Smooth muscle cell of the coronary artery (primary cell): ENCODE measurements at places on chromosomes 13 and 19. TPM values are rescaled to one million over a fixed set of nuclear protein-coding genes. Genes with fewer than 3 reads are reported as not detected.

Gene LPAR6
- 5.1 and 7.7 TPM in 2 replicates for total RNA-seq

Gene CLEC4G
- not detected in 2 replicates for total RNA-seq

Gene CD209
- total RNA-seq, result not detected in 2 replicates

Gene CAMSAP3
- total RNA-seq, result under 0.01 TPM in 1 of 2 replicates, not detected in the other

Gene EDNRB
- 0.30 and 7.5 TPM in 2 replicates for total RNA-seq

Gene ECSIT
- total RNA-seq, result 32.3 and 58.9 TPM in 2 replicates

Gene KLK3
- not detected in 2 replicates for total RNA-seq

Gene GPR18
- not detected in 2 replicates for total RNA-seq

Gene ZNF432
- total RNA-seq, result 6.1 and 9.5 TPM in 2 replicates

Gene ZNF563
- 3.5 and 3.7 TPM in 2 replicates for total RNA-seq

Gene DPF1
- total RNA-seq, result 1.1 TPM in 1 of 2 replicates, not detected in the other

Gene LRP3
- total RNA-seq, result 19.8 and 35.6 TPM in 2 replicates

Gene KASH5
- total RNA-seq, result not detected in 2 replicates

Gene LCP1
- 1.2 TPM in 1 of 2 replicates, not detected in the other for total RNA-seq

Gene PTOV1
- 64.5 and 72.9 TPM in 2 replicates for total RNA-seq

Gene ZNF763
- total RNA-seq, result 1.2 and 2.3 TPM in 2 replicates

Gene CCDC9
- 8.9 and 9.5 TPM in 2 replicates for total RNA-seq

Gene ZNF526
- 10.1 and 12.5 TPM in 2 replicates for total RNA-seq

Gene VSTM2B
- not detected in 2 replicates for total RNA-seq

Gene TSKS
- 0.08 and 3.3 TPM in 2 replicates for total RNA-seq

Gene CGB2
- total RNA-seq, result not detected in 2 replicates

Gene U2AF1L4
- 4.9 and 6.1 TPM in 2 replicates for total RNA-seq

Gene OR7D2
- total RNA-seq, result not detected in 2 replicates

Gene ZNF575
- total RNA-seq, result 0.08 and 0.12 TPM in 2 replicates

Gene ANGPTL4
- 2.0 and 7.4 TPM in 2 replicates for total RNA-seq

Gene CLIP3
- 3.7 and 12.8 TPM in 2 replicates for total RNA-seq

Gene PLIN5
- total RNA-seq, result not detected in 2 replicates

Gene ANKLE1
- 0.12 and 0.38 TPM in 2 replicates for total RNA-seq

Gene DACT3
- 1.1 and 6.5 TPM in 2 replicates for total RNA-seq

Gene ZNF835
- total RNA-seq, result 0.08 and 3.4 TPM in 2 replicates

Gene PINLYP
- total RNA-seq, result 0.83 and 6.4 TPM in 2 replicates

Gene IL27RA
- 0.23 and 4.4 TPM in 2 replicates for total RNA-seq

Gene ATXN8OS
- total RNA-seq, result not detected in 2 replicates

Gene LGALS14
- total RNA-seq, result 0.08 TPM in 1 of 2 replicates, not detected in the other

Gene CACNG6
- 0.12 and 6.3 TPM in 2 replicates for total RNA-seq

Gene TMPRSS9
- not detected in 2 replicates for total RNA-seq

Gene OR7A5
- not detected in 2 replicates for total RNA-seq

Gene ZNF208
- total RNA-seq, result 1.4 and 2.1 TPM in 2 replicates

Gene UFM1
- total RNA-seq, result 68.9 and 78.3 TPM in 2 replicates

Gene SLC25A41
- total RNA-seq, result 0.23 TPM in 1 of 2 replicates, not detected in the other

Gene KLK5
- total RNA-seq, result not detected in 2 replicates

Gene TEX101
- not detected in 2 replicates for total RNA-seq

Gene PALM3
- under 0.01 and 0.30 TPM in 2 replicates for total RNA-seq

Gene DPY19L3
- 21.8 and 29.8 TPM in 2 replicates for total RNA-seq

Gene SLAIN1
- total RNA-seq, result 0.30 TPM in 1 of 2 replicates, not detected in the other

Gene CEACAM3
- not detected in 2 replicates for total RNA-seq
